Ureter (tissue), 1 donor: ENCODE measurements at places on chromosomes 12 and 14. TPM values are rescaled to one million over a fixed set of nuclear protein-coding genes. Genes with fewer than 3 reads are reported as not detected.

ENDOU gene
- total RNA-seq = 0.89 TPM

TSPAN19 gene
- not detected for total RNA-seq

CAPZA3 gene
- not detected for total RNA-seq

CELA1 gene
- not detected for total RNA-seq

SMIM41 gene
- 0.78 TPM for total RNA-seq

JPH4 gene
- 5.3 TPM for total RNA-seq

FOXG1 gene
- not detected for total RNA-seq

PDZRN4 gene
- total RNA-seq = 13.9 TPM

COA8 gene
- 37.3 TPM for total RNA-seq

INHBC gene
- not detected for total RNA-seq

TMED10 gene
- 394 TPM for total RNA-seq

PRH2 gene
- not detected for total RNA-seq

NAV3 gene
- total RNA-seq = 43.1 TPM

PLXNC1 gene
- 10.3 TPM for total RNA-seq

AICDA gene
- not detected for total RNA-seq

STX2 gene
- 12.4 TPM for total RNA-seq

SPRYD4 gene
- total RNA-seq = 6.8 TPM

KRT7 gene
- total RNA-seq = 2,511 TPM

MYL6B gene
- 37.8 TPM for total RNA-seq

GALNT6 gene
- 9.9 TPM for total RNA-seq

LHX5 gene
- total RNA-seq = not detected

LRRK2 gene
- total RNA-seq = 12.7 TPM

NEUROD4 gene
- not detected for total RNA-seq

GDF11 gene
- total RNA-seq = 7.2 TPM

GRIN2B gene
- total RNA-seq = 0.03 TPM

TAS2R10 gene
- 0.62 TPM for total RNA-seq

RAD52 gene
- 24.0 TPM for total RNA-seq

KRT5 gene
- 388 TPM for total RNA-seq

CEP128 gene
- 11.5 TPM for total RNA-seq

REM2 gene
- total RNA-seq = 0.18 TPM

ESPL1 gene
- 2.3 TPM for total RNA-seq

SYT1 gene
- total RNA-seq = 12.3 TPM

FAM90A1 gene
- total RNA-seq = 0.65 TPM
